Ecto neural progenitor cell (in vitro differentiated cells): ENCODE measurements at places on chromosomes 11 and 22.
A peak's percentile ranks its signal among the peaks of the same experiment; 100 is the strongest.

DNA sequence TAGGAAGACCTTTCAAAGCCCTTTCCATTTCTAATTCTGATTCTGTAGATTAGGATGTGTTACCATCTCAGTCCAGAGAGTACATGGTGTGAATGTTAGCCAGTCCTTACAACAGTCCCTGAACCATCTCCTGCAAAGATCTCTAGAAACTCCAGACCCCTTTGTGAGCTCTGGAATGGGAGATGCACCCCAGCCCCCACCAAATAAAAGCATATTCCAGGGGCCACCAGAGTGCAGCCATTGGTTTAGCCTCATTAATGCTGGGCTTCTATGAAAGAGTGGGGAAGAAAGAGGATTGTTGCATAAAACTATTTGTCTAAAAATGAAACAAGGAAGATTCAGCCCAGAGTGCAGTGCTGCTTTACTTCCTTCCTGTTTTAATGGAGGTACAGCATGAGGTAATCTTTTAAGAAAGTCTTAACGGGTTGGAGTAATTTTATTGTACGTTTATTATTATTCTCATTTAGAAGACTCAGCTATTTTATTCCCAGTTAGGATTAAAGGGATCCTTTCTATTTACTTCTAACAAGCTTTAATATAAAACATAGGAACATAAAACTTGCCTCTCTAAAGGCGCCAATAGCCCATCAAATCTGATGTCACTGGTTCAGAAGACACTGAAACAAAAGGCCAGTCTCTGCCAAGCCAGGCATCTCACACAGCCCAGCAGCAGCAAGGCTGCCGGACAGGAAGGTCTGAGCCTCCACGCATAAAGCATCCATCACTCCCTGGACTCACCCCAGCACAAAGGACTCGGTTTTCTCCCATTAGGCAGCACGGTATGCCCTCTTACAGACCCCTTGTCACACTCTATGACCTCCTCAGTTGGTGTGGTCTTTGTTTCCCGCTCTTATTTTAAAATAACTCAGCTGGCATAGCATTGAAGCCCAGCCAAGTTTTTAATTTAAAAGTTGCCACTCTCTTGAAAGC lies 203.9 kb upstream of the BLID start:
- DNase-seq, result no peak

GRCh38 chr11:116537709-116538108 lies 235.1 kb downstream of the BUD13 start:
- DNase-seq, result no peak

DNA sequence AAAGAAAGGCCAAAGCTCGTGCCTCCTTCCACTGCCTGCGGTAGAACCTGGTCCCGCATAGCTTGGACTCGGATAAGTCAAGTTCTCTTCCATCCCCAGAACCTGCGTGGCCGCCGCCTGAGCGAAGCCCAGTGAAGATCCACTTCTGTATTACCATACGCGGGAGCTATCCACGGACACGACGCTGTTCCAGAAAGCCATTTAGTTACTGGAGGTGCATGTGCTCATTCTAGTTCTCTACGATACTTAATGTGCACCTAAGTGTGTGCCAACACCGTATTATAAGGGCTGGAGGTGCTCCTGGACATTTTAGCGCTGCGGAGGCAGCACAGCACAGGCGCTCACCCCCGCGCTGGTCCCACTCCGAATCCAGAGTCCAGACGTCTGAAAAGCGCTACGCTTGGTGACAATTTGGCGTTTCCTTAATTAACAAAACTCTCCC lies 1.4 kb downstream of the WT1 start:
- no peak for DNase-seq

GRCh38 chr22:20615021-20615420 lies 107.6 kb downstream of the MED15 start:
- no peak for DNase-seq

- no peak for DNase-seq
Measured at GRCh38 chr22:45528046-45528445, 25.4 kb downstream of the FBLN1 start.

GRCh38 chr11:76151556-76152085 lies 54.7 kb downstream of the WNT11 start:
- DNase-seq, result no peak

- DNase-seq, result no peak
Measured at GRCh38 chr11:71402878-71403277, 45.3 kb downstream of the DHCR7 start.

DNA sequence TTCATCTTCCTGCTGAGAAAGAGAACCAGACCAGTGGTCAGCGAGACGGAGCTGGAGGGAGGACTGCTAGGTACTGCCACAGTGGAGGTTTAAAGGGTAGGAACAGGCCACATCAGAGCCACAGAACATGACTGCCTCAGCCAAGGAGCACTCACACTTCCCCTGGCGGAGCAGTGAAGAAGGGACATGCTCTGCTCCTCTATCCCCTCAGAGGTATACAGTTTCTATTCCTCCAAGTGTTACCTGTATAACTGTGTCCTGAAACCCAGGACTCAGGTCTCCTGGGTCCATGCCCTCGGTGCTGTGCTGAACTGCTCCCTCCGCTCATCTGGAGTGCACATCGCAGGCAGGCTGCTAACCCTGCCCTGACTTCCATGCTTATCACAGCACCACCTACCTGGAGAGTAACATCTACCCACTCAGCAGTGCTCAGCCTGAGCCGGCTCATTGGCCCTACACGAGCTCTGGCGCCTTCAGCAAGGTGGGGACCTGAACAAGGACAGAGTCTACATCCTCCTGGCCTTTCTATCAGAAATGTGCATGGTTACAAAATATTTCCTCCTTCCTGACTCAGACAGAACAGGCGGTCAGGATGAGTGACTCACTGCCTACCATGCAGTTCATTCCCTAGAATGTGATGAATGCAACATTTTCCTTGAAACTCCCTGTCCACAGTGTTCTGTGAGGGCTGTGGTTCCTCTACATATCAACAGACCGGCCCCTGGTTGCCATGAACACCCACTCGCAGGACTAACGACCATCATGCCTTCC lies 52.9 kb downstream of the C11orf58 start:
- DNase-seq, result no peak

DNA sequence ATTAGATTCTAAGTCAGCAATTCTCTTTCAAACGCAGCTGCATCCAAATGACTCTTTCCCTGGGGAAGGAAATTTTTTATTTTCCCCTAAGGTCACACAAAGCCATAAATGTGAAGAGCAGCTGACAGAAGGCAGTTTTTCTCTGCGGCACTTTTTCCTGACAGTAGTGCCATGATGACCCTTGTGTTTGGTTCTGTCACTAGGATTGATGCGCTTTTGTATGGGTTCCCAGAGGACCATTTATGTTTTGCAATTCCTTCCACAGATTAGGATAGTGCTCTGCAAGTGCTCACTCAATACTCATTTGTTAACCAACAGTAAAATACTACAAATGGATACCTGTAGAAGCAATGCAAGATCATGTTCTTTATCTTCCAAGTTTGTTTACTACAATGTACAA lies 359.6 kb upstream of the CTSC start:
- DNase-seq, result no peak

- DNase-seq, result no peak
Measured at GRCh38 chr11:3087821-3088800, 30.9 kb upstream of the CARS1 start.

- DNase-seq, result no peak
Measured at GRCh38 chr11:8309862-8310261, 46.2 kb upstream of the LMO1 start.

DNA sequence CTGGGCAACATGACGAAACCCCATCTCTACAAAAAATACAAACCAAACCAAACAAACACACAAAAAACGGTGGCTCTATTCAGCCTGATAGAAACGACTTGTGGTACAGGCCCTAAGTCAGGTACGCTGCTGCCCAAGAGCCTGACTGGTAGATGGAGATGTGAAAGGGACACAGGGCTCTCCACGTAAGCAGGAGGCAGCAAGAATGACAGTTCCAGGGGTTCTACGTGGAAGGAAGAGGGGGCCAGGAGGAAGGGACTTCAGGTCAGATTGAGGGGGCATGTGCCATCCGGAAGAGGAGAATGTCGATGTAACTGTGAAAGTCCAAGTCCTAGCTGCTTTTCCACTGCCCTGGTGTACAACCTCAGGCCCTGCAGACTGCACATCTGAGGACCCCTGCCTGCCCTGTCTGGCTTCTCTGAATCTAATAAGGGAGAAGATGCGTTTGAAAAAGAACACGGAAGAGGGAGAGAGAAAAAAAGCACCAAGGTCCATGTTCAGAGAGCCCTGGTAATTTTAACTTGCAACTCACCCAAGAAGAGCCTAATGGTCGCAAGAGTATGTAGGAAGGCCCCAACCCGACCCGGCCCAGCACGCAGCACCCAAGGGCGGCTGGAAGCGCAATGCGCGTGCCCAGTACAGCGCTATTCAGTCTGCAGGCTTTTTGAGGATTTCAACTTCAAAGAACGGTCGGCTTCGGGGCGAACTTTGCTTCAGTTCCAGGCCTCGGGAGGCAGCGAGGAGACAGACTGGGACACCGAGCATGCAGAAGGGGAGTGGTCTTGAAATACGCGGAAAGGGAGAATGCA lies 909 bp upstream of the ZNRD2 start:
- DNase-seq, result no peak

DNA sequence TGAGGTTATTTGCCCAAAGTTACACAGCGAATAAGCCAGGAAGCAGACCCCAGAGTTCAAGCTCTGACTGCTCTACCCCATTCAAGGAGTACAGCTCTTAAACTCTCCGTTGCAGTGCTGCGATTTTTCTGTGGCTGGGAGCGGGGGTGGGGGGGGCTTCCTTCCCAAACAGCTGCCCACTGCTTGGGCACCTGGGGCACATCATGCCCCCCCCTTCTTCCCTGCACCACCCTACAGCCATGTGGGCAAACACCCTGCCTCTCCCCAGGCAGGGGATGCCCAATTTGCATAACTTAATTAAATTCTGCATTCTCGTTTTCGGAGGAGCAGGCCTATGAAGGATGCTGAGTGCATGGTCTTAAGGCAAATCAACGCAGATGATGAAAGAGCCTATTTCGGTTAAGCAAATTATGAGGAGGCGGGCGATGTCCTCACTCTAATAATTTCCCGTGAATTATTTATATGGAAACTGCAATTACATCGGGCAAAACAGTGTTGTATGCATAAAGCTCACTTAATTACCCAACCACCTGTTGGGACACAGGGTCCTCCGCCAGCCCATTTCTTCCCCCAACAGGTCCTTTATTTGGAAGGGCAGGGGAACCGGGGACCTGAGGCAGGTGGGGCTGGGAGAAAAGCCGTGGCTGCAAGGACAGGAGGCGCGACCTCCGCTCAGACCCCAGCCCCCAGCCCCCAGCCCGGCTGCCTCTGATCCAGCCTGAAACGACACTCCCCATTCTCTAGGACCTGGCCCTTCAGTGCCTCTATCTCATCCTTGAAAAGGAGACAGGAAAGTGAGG lies 610.5 kb downstream of the BUD13 start:
- DNase-seq, result peak; percentile 32

DNA sequence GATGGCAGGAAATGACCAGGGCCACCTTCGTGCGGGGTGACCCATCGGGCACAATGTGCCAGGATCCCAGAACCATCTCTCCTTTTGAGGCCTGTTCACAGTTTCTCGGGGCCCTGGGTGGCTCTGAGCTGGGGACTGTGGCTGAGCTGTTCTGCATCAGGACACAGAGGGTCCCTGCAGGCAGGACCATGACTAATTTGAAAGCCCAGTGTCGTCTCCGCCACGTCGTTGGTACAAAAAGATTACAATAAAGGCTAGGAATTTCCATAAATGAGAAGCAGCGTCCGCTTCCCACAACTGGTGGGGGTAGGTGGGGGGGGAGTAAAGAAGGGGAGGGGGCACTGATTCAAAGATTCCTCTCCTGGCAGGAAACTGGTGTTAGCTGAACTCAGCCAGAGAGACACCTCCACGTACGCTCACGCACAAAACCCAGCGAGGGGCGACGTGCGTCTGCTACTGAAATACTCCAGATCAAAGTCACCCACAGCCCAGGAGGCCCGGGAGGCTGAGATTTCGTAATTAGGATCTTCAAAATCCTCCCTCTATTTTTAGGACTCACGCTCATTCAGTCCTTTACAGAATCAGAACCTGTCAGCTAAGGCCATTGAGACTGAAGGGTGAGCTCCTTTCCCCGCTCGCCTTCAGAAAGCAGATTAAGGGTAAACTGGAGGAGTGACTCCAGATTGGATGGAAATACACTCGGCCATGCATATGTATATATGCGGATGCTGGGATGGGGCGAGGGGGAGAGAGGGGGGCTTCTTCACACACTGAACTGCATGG lies 11.0 kb downstream of the MN1 start:
- no peak for DNase-seq

- no peak for DNase-seq
Measured at GRCh38 chr11:113161711-113162591, 152.4 kb upstream of the TTC12 start.

DNA sequence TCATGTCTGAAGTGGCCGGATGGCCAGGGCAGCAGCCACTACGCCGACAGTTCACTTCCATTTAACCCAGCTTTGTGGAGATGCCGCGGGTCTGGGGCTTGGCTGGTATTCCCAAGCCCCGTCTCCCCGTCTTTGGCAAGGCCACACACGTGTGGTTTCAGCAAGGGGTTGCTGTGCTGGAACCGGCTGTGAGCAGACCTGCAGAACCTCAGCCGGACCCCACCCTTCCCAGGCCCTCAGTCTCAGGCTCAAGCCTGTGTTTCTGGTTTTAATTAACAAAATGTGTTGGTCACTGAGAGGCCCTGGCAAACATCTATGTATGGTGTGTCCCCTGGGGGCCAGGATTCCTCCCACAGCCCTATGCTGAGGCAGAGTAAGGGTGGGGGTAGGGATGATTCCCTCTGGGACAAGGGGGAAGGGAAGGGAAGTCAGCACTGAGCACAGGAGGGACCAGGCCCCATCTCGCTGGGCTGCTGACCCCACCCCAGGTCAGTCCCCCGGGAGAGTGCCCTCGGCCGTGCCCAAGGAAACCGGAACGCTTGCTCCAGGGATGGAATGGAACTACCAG lies 9.3 kb downstream of the OSBPL5 start:
- no peak for DNase-seq

- DNase-seq, result no peak
Measured at GRCh38 chr11:61830237-61831105, 2.4 kb downstream of the FADS2 start.

GRCh38 chr22:33220476-33221080 lies 162.4 kb upstream of the SYN3 start:
- DNase-seq, result no peak

DNA sequence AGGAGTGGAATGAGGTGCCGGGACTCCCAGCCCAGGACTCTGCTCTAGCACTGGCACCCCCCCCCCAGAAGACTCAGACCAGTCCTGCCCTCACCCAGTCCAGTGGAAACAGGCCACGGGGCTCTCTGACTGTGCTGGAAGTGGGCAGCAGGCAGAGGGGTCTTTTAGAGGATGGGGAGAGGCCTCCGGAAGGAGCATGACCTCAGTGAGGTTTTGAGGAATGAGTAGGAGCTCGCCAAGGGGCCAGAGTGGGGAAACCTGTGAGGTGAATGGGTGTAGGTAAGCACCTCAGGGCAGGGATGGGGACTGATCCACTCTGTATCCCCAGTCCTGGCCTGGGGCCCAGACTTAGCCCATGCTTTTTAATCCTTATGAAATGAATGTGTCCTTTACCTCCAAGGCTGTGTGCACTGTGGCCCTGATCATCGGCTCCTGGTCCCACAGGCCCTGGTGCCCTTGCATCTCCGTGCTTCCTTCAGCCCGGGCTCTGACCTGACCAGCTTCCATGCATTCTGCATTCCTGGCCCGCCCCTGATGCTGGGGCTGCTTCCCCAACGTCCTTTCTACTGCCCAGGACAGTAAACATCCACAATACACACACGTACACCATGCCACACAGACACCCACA lies 24.4 kb upstream of the RFPL3 start:
- peak; percentile 29 for DNase-seq

- no peak for DNase-seq
Measured at GRCh38 chr22:42805998-42806830, 50.9 kb downstream of the ARFGAP3 start.

- no peak for DNase-seq
Measured at GRCh38 chr11:123575441-123575840, 79.0 kb downstream of the SCN3B start.

- DNase-seq, result no peak
Measured at GRCh38 chr22:49139492-49140151, 688.1 kb downstream of the BRD1 start.
